ENCODE measurements at places on chromosomes 5 and 9. TPM values are rescaled to one million over a fixed set of nuclear protein-coding genes. Genes with fewer than 3 reads are reported as not detected.

GRCh38 chr5:14816999-14817761, 54.4 kb downstream of the ANKH start:
- DNase-seq: no peak

- no peak for DNase-seq
Observed at GRCh38 chr5:93611976-93612854, 29.2 kb downstream of the NR2F1 start.

DNA sequence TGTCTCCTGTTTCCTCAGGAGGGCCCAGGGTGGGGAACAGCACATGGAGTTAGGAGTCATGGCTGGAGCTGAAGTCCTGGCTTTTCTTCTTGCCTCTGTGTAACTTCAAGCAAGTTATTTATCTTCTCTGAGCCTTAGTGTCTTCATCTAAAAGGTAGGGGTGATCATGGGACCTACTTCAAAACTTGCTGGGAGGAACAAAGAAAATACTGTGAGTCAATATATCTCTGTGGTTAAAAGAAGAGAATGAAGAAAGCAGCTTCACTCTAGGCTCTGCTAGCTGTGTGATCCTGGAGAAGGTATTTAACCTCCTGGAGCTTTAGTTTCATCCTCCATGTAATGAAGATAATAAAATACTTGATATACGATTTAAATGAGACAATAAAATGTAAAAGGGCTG, 26.5 kb downstream of the AFAP1L1 start:
- no peak for DNase-seq

DNA sequence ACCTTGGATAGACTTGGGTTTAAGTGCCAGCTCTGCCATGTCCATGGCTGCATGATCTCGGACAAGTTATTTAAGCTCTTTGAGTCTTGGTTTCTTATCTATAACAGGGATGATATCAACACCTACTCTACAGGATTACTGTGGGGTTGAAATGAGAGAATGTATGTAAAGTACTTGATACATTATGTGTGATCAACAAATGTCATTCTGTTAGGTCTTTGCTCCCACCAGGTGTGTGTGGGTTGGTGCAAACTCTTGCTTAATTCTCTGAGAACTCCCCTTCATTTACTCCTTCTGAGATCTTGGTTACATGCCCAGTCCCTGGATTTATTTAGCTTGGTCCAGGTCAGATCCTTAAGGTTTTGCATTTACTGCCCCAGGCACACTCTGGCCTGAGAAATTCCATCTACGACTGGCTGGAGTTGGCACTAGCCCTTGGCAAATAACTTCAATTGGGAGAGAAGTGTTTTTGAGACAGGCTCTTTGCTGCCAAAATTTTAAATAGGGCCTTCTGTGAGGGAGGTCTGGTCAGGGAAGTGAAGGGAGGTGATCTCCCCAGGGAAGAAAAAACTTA, 63.5 kb upstream of the KLF9 start:
- DNase-seq: no peak

PCDHGA1 gene
- 0.72 TPM for total RNA-seq

FRMD3 gene
- 3.6 TPM for total RNA-seq

MLANA gene
- not detected for total RNA-seq

Data from mucosa of gallbladder (tissue), 1 donor.